ENCODE measurements at places on chromosomes 4 and X.

GRCh38 chr4:141425124-141425523 is 204.4 kb downstream of the ZNF330 start:
- no peak for DNase-seq

DNA sequence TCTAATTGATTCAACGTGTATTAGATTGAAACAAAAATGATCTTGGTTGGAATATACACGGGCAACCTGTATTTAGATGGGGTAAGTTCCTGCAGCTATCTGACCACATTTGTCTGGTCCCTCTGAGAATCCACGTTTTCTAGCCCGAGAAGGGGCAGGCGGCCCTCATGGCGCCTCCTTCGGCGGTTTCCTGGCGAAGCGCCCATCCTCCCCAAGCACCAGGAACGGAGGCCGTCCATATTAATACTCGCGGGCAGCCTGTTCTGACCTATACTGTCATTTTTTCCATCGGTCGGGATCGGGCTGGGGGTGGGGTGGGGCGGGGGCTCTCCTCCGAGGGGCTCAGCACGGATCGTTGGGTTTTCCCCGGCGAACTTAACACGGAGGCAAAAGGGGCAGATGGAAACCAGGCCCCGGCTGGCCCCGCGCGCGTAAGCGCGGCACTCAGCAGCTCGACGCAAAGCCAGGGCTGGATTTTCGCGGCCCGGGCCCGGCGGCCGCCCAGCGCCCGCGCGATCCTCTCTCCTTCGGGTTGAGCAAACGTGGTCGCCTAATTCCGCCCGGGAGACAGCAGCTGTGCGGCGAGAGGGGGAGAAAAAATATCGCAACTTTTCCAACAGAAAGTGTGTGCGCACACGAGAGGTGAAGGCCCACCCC is 77.2 kb upstream of the BCOR start:
- DNase-seq, result no peak

- no peak for DNase-seq
Observed at GRCh38 chr4:108361886-108362285, 193.2 kb upstream of the LEF1 start.

DNA sequence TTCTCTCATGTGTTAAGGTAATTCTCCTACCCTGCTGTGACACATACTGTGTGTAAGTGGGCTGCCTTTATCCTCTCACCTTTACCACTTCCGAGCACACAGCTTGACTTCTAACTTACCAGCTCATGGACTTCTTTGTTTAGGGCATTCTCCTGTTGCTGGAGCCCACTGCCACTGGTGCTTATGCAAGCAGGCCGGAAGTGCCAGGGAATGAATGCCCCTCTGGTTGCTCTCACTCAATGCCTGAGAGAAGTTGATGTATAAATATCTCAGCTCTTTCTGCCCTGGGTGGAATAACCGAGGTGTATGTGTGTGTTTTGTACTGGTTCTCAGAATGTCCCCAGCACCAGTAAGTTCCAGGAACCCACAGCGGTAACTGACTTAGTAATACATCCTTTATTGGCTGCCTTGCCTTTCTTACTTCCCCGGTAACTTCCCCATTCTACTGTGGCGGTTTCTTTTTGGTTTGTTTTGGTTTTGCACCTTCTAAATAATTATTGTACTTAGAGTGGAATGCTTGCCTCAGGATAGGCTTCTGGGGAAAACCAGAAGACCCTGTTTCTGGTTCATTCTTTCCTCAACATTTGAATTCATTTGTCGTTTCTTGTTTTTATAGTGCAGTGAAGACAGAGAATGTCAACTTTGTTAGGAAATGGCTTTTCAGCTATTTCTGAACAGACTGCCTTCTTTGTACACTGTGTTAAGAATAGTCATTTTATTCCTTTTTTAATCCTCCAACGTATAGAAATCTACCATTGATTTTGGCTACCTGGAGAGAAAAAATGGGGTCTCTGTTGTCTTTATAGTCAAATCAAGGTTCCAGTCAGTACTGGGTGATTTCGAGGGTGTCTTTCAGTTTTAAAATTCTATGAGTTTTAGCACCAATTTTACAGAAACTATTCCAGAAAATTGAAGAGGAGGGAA is 45.4 kb downstream of the CXorf58 start:
- DNase-seq, result no peak

GRCh38 chr4:8488791-8489369 is 48.3 kb downstream of the TRMT44 start:
- DNase-seq, result no peak

- no peak for DNase-seq
Observed at GRCh38 chr4:128768373-128768996, 41.0 kb upstream of the JADE1 start.

DNA sequence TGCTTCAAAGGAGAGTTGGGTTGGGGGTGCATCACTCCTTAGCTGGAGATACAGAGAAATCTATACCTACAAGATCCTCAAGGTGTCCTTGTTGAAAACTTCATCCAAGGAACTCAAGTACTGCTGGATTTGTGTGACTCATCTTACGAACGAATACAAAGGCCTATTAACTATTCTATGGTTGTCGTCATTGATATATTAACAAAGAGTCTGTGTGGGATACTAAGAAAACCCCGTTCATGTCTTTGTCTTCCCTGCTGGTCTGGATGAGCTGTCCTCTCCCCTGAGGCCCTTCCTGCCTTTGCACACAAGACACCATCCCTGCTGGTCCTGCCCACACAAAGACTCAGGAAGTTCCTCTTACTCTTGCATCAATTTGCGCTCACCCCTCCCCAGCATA is 54.9 kb upstream of the IRF2 start:
- DNase-seq, result no peak

DNA sequence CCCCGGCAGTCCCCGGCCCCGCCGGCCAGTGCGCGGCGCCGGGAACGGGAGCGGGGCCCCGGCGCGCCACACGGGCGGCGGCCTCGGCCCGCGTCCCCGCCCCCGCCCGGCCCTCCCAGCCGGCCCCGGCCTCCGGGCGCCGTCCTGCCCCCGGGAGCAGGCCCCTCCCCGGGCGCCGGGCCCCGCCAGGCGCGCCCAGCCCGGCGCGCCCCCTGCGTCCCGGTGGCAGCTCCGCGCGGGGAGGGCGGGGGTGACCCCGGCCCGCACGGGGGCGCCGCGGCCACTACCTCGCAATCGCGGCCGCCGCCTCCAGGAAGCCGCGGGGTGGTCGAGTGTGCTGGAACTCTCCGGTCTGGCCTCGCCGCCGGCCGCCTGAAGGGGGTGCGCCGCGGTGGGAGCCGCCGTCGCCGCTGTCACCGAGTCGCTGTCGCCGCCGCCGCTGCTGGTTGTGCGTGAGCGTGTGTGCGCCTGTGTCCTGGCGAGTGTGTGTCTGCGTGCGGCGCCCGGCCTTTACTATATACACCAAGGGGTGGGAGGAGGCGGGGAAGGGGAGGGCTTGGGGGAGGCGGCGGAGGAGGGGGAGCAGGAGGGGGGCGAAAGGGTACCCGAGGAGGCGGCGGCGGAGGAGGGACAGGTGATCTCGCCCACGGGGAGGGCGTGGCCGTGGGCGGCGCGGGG is at the start of gene RAI2:
Gene RAI2 (minus strand): TSS at position 488 of the 678 bp plus-strand sequence. CDS start 59,288 bp downstream, outside the sequence.
- DNase-seq, result peak; percentile 4

DNA sequence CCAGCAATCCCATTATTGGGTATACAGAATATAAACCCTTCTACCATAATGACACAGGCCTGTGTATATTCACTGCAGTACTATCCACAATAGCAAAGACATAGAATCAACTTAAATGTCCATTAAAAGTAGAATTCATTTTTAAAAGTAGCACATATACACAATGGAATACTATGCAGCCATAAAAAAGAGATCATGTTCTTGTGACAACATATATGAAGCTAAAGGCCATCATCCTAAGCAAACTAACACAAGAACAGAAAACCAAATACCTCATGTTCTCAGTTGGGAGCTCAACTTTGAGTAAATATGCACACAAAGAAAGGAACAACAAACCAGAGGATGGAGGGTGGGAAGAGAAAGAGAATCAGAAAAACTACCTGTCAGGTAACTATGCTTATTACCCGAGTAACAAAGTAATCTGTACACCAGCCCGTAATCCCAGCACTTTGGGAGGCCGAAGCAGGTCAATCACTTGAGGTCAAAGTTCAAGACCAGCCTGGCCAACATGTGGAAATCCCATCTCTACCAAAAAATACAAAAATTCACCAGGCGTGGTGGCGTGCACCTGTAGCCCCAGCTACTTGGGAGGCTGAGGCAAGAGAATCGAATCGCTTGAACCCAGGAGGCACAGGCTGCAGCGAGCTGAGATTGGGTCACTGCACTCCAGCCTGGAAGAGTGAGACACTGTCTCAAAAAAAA is 22.8 kb downstream of the DHX15 start:
- DNase-seq, result no peak

- no peak for DNase-seq
Observed at GRCh38 chr4:3340700-3341083, 47.9 kb downstream of the RGS12 start.

DNA sequence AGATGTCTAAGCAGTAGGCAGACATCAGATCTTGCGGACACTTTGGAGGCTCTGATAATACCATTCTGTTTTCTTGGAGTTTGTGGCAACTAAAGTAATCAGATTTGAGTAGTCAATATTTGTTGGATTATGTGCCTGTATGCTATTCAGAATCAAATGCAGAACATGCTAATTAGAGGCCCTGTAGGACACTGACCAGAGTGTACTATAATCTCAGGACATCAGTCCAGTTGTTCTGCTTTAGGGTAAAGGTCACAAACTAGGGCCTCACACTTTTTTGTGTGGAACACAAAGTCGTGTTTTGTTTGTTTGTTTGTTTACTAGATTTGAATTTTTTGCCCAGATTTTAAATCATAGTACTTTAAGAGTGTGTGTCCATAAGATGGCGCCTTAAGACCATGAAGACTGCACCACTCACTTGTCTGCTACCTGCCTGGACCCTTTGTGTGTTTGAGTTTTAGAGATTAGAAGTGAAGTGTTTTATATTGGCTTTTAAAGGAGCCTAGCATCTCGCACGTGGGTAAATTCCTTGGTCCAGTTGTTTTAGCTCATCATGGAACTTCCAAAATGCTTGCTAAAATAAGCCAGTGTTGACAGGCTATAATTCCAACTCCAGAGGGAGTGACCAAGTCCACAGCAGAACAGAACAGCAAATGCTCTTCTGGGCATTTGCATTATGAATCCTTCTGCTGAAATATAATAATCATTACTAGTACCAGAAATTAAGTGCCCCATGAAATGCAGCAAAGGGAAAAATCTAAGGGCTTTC is 34.7 kb downstream of the IL13RA1 start:
- DNase-seq, result no peak

GRCh38 chrX:129650183-129650689 is 4.5 kb downstream of the APLN start:
- no peak for DNase-seq

DNA sequence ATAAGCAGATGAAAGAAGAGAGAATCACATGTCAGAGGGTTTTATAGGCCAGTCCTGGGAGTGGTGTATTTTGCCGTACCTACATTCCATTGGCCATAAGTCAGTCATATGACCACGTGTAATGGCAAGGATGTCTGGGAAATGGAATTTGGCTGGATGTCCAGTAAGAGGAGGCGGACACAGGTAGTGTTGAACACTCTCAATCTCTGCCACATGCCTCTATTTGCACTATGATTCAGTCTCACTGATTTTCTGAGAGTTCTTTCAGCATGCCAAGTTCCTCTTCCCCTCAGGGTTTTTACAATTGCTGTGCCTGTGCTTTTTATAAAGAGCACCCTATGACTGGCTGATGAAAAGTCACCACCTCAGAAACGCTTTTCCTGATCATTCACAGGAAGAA is 164.2 kb upstream of the GPR101 start:
- no peak for DNase-seq

DNA sequence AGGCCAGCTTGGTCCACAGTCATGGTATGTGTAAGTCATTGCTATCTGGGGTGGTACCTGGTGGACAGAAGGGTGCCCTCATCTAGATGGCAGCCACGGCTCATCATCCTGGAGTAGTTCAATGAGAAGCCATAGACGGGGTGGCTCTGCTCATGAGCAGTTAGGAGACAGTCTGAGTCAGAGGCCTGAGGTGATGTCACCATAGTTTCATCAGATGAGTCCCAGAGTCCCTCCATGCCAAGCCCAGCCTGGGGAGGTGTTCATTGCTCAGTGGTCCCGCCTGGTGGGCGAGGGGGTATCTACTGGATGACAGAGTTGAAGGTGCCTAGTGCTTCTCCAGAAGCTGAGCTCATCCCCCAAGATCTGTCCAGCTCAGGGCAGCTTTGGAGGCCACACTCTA is 49.8 kb downstream of the DLG3 start:
- DNase-seq, result no peak

Measured in activated CD8-positive, alpha-beta memory T cell treated with anti-CD3 and anti-CD28 coated beads for 1 hour (primary cell).